ENCODE measurements at places on chromosomes 7 and 10.

DNA sequence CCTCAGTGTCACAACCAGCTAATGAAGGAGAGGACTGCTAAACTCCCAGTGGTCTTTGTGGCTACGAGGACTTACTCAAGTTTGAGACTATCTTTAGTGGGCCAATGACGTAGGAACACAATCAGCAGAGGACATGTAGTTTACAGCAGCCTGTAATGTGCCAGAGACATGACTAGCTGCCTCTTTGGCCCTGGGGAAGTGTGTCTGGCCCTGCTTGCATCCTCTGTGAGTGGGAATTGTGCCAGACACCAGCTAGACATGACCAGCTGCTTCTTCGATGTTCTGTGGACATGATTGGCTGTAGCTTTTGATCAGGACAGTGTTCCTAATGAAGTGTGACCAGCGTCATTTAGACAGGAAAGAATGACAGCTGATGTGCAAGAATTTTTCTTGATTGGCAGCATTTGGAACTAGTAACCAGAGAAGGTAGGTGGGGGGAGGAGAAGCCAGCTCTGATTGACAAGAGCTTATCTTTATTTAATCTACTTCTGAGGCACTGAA is 141.7 kb downstream of the AUTS2 start:
- DNase-seq = no peak

DNA sequence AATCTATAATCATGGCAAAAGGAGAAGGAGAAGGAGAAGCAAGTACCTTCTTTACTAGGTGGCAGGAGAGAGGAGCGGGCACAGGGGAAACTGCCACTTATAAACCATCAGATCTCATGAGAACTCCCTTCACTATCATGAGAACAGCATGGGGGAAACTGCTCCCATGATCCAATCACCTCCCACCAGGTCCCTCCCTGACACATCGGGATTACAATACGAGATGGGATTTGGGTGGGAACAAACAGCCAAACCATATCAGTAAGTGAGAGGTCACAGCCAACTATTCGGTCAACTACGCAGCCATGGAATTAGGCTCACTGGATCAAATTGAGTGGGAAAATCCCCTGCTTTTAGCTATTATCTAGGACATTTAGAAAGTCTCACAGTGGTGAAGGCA is 54.2 kb upstream of the STEAP1B start:
- no peak for DNase-seq

DNA sequence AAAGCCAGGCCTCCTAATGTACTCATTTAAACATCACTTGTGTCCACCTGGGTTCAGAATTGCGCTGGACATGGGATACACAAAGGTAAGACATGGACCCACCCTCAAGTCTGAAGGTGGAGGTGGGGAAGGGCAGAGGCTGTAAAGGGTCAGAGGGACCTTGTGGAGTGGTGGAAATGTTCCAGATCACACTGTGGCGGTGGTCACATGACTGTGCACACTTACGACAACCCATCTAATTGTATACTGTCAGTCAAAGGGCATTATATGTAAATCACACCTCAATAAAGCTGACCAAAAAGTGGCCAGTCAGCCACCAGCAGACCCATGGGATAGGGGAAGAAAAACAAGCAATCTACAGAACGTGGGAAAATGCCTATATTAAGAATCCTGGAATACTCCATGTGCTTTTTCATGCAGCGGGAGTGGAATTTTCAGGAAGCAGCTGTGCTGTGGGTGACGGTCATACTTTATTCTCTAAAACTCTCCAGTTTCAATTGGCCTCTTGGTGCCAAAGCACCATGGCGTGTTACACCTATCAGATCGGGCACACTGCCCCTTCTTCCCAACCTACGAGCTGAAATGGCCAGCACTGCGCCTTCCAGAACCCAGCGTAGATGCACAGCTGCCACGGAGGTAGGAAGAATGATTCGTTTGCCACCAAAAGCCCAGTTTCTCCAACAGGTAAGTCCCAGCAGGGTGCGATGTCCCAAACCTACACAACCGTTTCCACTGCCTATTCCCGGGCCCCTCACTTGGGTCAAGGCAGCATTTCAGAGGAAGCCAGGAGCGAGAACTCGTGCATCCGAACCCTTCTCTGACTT is 69.8 kb downstream of the PRKAG2 start:
- no peak for DNase-seq

DNA sequence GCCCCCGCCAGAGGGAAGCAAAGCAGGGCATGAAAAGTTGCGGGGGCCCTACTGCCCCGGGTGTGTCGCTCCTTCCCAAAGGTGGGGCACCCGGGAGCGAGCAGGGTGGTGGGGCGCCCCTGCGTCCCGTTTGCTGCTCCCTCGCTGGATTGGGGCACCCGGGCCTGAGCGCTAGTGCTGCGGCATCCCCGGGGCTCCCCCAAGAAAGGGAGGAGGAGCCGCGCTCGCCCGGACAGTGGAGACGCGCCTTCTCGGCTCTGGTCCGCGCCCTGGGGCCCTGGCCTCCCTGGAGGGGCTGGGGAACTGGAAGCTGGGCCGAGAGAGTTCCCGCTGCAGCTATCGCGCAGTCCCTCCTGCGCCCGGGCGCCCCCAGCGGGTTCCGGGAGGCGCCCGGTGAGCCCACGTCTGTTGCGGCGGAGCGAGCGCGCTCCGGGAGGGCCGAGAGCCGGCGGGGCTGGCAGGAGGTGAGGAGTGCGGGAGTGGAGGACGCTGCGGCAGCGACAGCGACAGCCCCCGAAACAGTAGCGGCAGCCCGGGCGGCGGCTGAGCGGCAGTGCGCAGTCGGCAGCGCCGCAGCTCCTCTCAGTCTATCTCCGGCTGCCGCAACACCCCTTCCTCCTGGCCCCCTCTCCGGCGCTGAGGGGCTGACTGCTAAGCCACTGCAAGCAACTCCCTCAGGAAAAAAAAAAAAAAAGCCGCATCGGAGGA is 504 bp upstream of the BMPER start:
- DNase-seq = no peak

DNA sequence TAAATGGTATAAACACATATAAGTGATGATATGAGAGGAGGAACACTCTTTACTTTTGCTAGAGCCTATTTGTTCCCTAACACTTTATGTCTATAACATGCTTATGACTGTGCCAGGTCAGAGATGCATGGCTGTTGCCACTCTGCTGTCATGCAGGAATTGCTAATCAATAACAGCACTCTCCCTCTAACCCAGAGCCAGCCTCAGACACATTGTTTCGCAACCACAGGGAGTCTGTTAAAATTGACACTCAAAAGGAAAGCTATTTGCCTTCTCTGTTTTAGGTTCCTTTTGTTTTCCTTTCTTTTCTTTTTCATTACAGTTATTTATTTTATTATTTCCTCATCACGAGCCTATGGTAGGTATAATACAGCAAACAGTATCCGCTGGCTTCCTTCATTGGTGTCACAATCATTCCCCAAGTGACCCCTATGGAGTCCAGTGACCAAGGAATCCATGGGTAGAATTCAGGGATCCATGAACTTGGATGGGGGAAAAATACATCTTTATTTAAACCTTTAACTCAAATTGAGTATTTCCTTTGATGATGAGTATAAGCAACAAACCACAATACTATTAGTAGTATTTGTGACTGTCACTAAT is 6.8 kb downstream of the PON2 start:
- no peak for DNase-seq

- peak; percentile 30 for DNase-seq
Measured at GRCh38 chr10:62732841-62733653, 71.5 kb upstream of the ADO start.

DNA sequence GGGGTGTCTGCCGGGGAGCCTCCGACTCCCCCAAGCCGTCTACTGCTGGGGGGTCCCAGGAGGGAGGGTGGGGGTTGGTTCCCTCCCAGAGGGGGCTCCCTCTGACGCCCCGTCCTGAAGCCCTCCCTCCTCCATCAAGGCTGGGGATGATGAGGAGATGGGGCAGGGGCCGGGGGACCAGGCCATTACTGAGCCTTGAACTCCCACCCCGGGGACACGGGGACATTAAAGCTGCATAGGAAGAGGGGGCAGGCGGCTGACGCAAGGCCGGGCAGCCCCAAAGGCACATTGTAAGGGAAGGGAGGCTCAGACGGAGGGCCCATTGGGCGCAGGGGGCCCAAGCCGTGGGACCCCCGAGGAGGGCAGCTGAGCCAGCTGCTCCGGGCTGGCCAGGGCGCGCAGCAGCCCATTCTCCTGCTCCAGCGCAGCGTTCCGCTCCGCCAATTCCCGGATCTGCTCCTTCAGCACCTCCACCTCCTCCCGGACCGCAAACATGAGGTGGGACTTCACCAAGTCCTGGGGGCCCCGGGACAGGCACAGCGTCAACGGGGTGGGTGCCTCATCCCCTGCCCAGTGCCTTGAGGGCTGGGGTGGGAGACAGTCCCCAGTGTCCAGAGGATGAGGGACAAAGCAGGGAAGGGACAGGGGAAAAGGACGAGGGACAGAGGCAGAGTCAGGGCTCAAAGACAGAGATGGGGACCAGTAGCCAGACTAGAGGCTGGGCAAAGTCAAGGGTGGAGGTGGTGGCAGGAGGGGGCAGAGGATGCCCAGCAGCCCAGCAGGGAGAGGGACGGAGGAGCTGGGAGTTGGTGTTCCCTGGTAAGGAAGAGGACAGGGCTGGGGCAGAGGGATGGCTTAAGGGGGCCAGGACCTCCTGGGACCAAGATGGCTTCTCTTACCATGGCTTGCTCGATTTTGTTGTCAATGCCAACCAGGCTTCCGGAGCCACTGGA is 2.9 kb upstream of the SPACDR start:
- no peak for DNase-seq

- peak; percentile 37 for DNase-seq
Measured at GRCh38 chr10:11403116-11403515, 208.3 kb downstream of the USP6NL start.

DNA sequence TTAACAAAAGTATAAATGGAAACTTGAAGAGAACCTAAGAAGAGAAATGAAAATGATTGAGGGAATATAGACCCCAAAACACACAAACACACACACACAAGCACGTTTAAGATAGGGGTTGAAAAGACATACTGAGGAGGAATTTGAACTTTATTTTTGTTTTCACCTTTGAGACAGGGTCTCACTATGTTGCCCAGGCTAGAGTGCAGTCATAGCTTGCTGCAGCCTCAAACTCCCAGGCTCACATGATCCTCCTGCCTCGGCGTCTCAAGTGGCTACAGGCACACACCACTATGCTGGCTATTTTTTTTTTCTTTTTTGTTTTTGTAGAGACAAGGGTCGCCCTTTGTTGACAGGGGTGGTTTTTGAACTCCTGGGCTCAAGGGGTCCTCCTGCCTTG is 4.0 kb downstream of the BTRC start:
- no peak for DNase-seq

GRCh38 chr10:81548160-81548559 is 326.8 kb upstream of the NRG3 start:
- no peak for DNase-seq

- no peak for DNase-seq
Measured at GRCh38 chr10:130545122-130545521, 408.9 kb downstream of the GLRX3 start.

- no peak for DNase-seq
Measured at GRCh38 chr10:110016039-110016438, 8.3 kb downstream of the ADD3 start.

GRCh38 chr10:17092216-17092944 is 37.2 kb downstream of the CUBN start:
- no peak for DNase-seq

- DNase-seq = no peak
Measured at GRCh38 chr7:158015403-158016179, 572.0 kb downstream of the PTPRN2 start.

- DNase-seq = no peak
Measured at GRCh38 chr7:33996899-33997298, 91.6 kb downstream of the BMPER start.

- no peak for DNase-seq
Measured at GRCh38 chr10:108052981-108053380, 888.5 kb upstream of the SORCS1 start.

DNA sequence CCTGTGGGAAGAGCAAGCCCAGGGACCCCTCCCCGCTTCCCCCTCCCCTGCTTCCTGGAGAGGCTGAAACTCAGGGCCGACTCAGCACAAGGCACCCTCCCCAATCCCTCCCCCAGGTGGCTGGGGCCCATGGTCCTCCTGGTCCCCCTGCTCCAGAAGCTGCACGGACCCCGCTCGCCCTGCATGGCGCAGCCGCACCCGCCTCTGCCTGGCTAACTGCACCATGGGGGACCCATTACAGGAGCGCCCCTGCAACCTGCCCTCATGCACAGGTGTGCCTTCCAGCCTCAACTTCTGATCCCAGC is 19.7 kb upstream of the ZNF862 start:
- DNase-seq = no peak

DNA sequence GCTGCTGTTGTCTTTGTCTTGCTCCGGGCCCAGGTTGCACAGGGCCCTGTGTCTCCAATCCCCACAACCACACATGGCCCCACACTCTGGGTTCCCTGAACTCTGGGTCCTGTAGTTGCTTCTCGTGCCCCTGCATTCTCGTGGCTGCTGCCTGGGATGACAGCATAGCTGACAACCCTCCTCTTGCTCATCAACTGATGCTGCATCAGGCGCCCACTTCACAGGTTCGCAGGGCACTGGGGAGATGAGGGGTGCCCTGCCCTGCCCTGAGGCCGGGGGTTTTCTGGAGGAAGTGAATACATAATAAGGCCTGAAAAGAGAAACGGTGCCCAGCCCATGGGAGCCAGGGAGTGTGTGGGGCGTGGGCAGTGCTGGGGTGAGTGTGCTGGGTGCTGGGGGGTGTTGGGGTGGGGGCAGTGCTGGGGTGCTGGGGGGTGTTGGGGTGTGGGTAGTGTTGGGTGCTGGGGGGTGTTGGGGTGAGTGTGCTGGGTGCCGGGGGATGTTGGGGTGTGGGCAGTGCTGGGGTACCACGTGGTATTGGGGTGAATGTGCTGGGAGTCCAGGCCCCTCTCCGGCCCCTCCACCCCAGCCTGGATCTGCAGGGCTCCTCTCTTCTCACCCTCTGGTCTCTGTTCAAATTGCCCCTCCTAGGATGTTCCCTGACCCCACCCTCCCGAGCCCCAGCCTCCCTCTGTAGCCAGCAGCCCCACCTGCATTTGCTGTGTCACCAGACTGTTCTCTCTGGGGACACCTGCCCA is 2.0 kb upstream of the MTG1 start:
- DNase-seq = no peak

DNA sequence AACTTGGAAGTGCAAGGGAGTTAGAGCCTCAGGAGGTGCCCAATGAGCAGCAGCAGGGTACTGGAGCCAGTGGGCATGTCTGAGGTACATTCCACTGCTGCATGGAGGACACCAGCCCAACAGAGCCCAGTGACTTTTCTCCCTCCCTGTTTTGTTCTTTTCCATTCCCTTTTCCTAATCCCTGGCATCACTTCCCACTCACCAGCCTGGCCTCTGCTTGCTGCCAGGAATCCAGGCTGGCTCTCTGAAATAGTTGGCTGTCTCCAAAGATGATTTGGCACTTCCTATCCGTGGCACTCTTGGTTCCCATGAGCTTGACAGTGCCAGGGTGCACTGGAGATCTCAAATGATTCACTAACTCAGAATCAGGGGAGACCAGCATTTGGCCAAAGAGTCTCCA is 97.7 kb upstream of the ZPBP start:
- no peak for DNase-seq

GRCh38 chr10:83678850-83679249 is 460.5 kb upstream of the GHITM start:
- DNase-seq = no peak

Measured in stimulated activated CD4-positive, alpha-beta T cell treated with anti-CD3 and anti-CD28 coated beads, TNF-alpha, amount 100 ng/mL, for 4 hours (primary cell).